ENCODE measurements at places on chromosomes 1 and 21.

- DNase-seq, result no peak
Measured at GRCh38 chr1:206563367-206564207, 48.7 kb downstream of the EIF2D start.

GRCh38 chr1:201539561-201540431, 869 bp downstream of the NAV1 start:
- DNase-seq, result no peak

GRCh38 chr21:25298512-25299491, 308.5 kb downstream of the MRPL39 start:
- no peak for DNase-seq

DNA sequence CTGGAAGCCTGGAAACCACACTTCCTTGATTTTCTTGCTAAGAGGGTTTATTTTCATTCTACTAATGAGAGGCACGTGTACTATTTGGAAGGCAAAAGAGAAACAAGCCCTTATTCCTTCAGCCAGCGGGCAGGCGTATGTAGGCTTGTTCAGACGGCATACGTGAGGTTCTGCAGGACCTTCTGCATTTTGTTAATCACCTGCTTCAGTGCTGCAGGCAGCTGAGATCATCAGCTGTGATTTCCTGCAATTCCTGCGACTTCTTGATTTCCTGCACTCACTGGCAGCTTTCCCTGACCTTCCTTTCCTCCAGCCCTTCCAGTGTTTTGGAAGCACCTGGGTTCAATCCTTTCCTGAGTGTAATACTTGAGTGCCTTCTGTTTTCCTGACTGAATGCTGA, 43.4 kb downstream of the TSNAX start:
- DNase-seq, result no peak

DNA sequence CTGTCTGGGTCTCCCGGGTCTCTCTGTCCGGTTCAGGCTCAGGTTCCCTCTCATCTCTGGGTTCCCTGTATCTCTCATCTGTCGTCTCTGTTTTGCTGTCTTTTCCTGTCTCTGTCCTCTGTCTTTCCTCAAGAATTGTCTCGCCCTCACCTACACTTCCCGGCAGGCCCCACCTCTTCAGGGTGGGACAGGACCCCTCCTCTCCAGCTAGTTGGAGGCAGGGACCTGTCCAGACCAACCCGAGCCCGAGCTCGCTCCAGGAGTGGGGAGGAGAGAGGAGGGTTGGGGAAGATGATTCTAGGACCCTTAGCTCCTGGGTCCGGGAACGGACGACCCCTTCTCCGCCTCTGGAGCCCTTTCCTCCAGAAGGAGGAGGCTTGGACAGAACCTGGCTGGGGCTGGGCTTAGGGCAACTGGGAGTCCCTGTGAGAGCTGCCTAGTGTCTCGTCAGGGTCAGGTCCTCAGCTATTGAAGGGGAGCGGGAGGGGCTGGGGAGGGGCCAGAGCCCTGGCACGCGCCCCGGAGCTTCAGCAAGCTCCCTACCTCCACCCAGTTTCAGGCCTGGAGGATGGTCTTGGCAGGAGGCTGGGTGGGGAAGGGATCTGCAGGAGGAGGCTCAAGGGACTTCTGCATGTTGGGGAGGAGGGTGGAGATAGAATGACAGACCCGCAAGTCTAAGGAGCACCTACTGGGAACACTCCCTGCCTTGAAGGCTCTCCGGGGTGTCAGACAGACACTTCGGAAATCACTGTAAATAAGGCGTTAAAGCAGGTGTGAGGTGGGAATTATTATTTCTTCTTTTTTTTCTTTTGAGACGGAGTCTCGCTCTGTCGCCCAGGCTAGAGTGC, 26.3 kb upstream of the EPB41 start:
- DNase-seq, result peak; percentile 71

GRCh38 chr1:12287869-12288268, 58.0 kb downstream of the VPS13D start:
- no peak for DNase-seq

DNA sequence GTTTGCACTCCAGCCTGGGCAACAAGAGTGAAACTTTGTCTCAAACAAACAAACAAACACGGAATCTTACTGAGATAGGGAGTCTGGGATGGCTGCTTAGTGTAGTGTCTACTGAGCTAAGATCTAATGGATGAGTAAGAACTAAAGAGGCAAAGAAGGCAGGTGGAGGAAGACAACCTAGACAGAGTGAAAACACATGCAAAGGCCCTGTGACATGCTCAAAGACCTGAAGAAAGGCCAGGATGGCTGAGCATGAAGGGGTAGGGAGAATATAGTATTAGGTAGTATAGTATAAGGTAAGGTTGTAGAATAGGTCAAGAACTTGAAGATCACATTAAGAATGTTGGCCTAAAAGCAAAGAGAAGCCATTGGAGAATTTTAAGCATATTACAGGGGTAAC, 49.1 kb downstream of the MAP3K7CL start:
- DNase-seq, result no peak

GRCh38 chr1:232084584-232085223, 458.1 kb downstream of the DISC1 start:
- DNase-seq, result no peak

- DNase-seq, result no peak
Measured at GRCh38 chr21:43352568-43353281, 74.2 kb downstream of the SIK1 start.

GRCh38 chr21:31416465-31416864, 72.4 kb upstream of the TIAM1 start:
- DNase-seq, result no peak

DNA sequence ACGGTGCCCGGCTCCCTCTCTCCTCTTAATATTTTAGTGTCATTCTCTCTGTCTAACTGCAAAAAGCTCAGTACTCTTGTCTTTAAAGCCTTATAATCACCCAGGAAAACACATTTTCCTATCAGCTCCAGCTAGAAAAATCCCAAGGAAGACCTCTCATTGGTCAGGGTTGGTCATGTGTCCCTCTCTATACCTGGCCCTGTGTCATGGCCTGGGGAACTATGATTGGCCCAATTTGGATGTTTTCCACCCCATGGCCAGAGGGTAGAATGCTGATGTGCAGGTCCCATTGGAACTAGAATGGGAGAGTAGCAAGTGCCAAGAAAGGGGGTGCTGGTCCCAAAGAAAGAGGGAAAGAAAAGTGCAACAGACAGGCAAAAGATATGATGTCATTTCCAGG, 27.3 kb downstream of the CAMK2N1 start:
- no peak for DNase-seq

DNA sequence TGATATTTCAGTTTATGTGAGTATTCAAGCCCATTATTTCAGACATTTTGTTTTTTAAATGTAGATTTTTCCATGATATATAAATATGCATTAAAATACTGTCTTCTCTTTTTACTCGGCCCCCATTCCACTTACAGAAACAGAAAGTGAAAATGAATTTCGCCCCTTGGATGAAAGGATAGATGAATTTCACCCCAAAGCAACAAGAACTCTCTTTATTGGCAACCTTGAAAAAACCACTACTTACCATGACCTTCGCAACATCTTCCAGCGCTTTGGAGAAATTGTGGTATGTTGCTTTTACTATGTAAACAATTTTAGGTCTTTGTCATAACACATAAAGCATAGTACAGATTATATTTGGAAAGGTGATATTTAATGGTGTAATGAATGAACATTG, 59.9 kb downstream of the ZBTB17 start:
- no peak for DNase-seq

DNA sequence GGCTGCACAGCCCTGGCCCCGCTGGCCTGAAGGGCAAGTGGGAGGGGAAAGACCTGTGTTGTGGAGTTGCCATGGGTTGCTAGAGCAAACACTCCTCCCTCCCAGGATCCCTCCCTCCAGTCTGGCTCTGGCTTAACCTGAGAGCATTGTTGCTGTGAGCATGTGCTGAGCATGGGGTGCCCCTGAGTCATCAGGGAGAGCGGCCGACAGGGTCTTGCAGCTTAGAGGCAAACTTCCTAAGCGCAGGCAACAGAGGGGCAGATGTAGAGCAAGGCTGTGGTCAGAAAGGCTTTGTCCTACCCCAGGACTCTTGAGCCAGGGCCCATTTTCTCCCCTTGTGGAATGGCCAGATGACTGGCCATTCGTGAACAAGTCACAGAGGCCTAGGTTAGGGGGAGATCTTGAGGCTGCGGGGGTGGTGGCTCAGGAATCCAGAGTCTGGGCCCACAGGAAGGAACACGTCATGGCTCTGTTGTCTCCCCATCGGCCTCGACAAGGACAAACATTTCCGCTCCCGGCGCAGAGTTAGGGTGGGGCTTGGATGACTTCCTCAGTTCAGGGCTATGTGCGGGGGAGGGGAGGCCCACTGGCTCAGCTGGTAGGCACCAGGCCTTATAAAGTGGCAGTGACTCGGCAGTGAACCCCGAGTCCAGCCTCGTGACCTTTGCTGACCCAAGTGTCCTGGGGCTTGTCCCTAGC, 362 bp upstream of the DYNLT4 start:
- DNase-seq, result peak; percentile 85

DNA sequence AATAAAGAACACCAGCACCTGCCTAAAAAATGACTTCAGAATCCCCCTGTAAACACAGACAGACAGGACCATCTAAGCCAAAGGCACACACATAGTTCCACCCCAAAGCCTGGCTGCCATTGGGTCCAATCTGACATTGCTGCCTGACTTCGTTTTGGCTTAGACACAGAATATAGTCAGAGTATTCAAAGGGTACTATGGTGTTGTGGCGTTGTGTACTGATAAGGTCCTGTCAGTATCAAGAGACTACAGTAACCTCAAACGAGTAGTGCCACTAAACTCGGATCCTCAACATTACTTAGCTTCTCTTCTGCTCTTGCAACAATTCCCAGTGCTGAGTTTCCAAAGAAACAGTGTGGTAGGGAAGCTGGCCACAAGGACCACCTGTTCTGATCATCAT, 169.3 kb upstream of the NR5A2 start:
- DNase-seq, result no peak

DNA sequence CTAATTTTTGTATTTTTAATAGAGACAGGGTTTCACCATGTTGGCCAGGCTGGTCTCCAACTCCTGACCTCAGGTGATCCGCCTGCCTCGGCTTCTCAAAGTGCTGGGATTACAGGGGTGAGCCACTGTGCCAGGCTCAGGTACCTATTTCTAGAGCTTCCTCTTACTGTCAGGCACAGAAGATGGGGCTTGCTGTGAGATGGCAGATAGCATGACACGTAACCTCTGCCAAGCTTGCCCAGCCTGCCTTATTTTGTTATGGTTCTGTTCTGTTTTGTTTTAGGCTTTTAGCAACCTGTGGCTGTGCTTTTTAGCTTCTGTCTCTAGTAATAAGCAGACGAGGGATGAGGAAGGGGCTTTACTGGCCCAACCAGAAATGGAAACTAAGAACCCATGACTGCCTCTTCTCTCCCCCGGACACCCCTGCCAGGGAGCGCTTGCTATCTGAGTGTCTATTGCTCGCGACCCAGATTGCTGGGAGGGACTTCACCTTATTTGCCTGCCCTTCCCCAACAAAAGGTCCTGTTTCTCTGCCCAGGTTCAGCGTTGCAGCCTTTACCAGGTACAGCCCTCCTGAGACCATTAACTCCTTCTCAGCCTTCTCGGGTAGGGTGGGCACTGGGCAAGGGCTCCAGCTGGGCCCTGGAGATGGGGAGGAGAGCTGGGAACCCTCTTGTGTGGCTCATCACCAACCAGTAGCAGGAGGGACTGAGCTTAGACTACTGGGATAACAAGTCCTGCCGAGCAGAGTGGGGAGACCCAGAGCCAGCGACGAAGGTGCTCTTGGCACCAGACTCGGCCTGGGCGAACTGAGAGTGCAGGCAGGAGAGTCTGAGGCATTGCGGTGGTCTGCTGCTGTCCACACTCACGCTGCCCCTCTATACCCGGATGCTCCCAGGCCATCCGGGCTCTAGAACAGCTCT, 13.5 kb upstream of the LGR6 start:
- no peak for DNase-seq

- DNase-seq, result no peak
Measured at GRCh38 chr1:23168079-23168444, 594 bp downstream of the LUZP1 start.

Data from liver (tissue), 10 donors.